B cell (primary cell): ENCODE measurements at places on chromosomes 6 and 20.

DNA sequence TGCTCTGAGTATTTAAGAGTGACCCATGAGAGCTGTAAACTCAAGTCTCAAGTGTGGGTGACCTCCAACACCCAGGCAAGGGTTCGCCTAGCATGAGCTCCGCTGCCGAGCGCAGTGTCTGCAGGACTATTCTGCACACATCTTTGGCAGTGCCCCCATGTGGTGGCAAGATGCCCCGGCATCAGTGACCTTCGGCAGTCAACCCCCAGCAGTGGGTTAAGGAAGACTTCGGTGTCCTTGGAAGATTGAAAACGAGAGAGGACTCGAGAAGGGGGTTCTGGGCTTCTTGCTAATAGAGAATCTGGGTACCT is 43.1 kb downstream of the RBM38 start:
- peak; percentile 40 for DNase-seq

DNA sequence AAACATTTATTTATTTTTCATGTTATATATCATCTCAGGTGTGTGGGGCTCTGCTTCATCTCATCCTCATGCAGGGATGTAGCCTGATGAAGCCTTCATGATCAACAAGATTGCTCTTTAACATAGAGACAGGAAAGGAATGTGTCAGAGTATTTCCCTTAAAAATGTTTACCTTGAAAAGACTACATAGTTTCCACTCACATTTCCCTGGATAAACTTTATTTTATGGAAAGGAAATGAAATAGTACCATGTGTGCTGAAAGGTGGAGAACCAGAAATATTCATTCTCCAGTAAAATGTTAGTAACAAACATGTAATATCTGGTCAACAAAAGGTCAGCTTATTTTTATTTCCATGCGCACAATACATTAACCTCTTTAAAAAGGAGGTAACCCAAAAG is 155.8 kb downstream of the GRM1 start:
- DNase-seq = no peak

DNA sequence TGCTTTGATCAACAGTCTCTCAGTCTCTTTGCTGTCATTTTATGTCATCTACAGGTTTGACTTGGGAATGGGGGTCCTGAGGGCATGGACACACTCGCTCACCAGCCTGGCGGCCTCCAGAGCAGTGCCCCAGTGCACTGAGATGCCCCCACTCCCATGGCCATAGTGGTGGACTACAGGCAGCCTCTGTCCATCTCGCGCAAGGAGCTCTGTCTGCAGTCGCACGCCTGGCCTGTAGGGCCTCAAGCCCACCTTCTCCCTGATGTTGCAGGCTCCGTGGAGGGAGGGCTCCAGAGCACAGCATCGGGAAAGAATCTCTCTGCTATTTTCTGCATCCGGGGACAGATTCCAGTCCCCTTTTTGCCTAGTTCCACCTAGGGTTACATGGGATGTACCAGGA is 22.6 kb downstream of the DDO start:
- DNase-seq = no peak

DNA sequence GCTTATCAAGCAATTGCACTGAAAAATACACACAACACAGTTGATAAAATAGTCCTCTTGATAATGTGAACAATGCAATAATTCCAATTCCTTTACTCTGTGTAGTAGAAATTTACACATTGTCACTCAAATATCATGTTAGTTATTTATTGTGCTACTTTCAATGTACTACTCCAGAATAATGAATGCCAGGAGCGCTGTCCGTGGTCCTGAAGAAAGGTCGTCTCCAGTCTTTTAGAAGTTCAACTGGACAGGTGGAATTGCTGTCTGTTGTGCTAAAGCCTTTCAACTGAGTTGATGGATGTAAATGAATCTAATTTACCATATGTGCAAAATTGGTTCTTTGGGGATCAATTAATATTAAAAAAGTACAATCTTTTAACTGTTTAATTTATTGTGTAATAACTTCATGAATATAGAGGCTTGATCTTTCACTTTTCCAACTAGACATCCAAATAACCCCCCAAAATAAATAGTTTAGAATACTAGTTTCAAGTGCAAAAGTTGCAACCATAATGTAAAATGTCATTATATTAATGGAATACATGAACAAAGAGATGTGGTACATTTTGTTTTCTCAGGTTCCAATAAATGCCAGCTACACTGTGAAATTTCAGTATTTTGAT is 3.2 kb downstream of the GRIK2 start:
- peak; percentile 6 for DNase-seq

DNA sequence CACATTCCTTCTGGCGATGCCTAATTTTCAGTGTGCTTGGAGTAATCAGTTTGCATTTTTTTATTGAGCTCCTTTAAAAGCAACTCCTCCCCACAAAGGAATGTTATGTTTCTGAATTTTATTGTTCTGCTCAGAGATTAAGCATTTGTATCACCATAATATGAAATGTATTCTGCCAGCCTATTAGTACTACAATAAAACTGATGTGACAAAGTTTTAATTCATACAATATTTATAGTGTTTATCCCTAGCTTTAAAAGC is 236.9 kb upstream of the ASCC3 start:
- no peak for DNase-seq

DNA sequence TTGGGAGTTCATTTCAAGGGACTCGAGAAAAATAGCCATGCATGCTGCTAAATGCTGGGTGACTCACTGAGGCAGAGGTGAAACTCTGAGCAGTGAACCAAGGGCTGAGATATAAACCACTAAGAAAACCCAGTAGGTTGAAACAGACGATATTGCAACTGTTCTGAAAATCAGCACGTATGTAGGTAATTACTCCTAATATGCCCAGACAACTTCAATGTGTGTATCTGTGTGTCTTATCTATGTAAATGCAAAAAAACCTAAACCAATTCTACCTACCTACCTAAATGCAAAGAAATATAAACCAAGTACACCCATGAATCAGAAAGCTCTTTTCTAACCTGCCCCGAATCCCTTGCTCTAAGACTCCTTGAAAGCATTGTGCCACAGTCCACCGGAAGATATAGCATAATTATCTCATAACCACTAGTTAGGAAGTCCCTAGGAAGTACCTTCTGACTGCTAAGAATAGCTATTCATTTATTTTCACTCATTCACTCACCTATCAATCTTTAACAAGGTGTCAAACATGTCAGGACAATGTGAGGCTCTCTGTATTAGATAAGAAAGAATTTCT is 458.7 kb upstream of the RUNX2 start:
- DNase-seq = no peak

- no peak for DNase-seq
Measured at GRCh38 chr6:90477366-90477765, 109.5 kb downstream of the MAP3K7 start.

GRCh38 chr6:169501128-169501527 is 200.7 kb downstream of the WDR27 start:
- DNase-seq = no peak

GRCh38 chr20:44203161-44203560 is 7.4 kb downstream of the OSER1 start:
- no peak for DNase-seq

GRCh38 chr20:9407805-9408421 is 106.5 kb upstream of the LAMP5 start:
- peak; percentile 61 for DNase-seq

GRCh38 chr6:43521836-43522235 is 4.9 kb downstream of the POLR1C start:
- DNase-seq = no peak

GRCh38 chr6:57190140-57190539 is 18.0 kb downstream of the BAG2 start:
- no peak for DNase-seq

- DNase-seq = no peak
Measured at GRCh38 chr20:58389324-58389967, 417 bp downstream of the VAPB start.
